ENCODE measurements at places on chromosomes 6 and 20.

DNA sequence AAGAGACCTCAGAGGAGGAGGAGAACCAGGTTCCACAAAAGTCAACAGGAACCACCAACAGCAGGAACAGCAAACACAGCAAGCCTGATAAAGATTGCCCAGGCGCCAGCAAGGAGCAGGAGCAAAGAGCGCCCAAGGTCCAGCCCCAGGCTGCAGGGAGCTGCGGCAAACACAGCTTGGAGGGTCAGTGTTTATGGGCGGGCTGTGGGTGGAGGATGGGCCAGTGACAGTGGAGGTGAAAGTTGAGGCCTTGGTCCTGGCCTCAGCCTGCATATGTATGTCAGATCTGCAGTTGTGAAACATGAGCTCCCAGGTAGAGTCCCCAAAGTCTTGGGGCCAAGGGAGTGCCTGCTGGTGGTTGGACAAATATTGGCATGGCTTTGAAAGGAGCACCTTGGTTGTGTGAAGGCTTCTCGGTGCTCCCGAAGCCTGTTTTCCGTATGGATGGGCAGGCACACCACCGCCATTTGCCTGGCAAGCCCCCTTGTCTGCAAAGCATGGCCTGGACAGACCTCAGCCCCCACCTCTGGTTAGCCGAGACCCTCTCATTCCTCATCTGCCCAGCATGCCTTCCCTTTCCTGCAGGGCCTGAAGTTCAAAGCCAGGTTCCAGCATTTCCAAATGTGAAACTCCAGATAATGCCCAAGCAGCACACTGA, 2.0 kb upstream of the CAPN11 start:
- no peak for DNase-seq

- no peak for DNase-seq
Observed at GRCh38 chr6:150312395-150312794, 56.4 kb upstream of the IYD start.

- no peak for DNase-seq
Observed at GRCh38 chr20:59295531-59295930, 4.9 kb upstream of the EDN3 start.

GRCh38 chr6:162708971-162709370, 18.6 kb downstream of the PRKN start:
- DNase-seq, result no peak

DNA sequence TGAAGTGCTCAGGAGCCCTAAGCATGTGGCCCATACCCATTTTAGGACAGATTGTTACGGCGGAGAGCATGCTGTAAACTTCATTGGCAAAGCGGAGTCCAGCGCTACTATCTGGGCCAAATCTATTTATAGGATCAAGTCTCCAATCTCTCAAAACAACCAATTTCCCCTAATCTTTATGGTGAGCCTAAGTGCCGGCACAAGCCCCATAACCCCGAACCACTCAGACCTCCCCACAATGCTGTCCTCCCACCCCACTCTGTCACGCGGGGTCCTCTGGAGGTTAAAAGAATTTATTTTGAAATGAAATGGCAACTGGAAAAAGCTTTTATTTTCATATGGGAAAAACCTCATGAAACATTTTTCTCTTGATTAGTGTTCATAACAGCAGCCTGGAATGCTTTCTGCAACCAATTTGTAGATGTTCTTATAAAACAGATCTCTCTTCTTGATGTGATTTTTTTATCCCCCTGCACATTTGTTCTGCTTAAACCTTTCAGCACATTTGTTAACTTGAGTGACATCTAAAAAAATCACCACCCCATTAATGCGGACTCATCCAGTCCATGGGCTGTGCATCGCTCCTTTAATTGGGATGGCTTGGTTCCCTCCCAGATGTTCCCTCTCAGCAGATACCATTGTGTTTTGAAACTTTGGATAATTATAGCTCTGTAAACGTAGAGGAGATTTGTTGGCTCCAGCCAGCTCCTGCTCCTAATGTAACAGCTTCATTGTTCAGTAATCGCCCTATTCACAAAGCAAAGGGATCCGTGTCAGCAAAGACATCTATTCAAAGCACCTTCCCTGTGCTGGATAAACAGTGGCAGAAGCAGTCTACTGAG, 323.6 kb downstream of the CD83 start:
- DNase-seq, result peak; percentile 93

DNA sequence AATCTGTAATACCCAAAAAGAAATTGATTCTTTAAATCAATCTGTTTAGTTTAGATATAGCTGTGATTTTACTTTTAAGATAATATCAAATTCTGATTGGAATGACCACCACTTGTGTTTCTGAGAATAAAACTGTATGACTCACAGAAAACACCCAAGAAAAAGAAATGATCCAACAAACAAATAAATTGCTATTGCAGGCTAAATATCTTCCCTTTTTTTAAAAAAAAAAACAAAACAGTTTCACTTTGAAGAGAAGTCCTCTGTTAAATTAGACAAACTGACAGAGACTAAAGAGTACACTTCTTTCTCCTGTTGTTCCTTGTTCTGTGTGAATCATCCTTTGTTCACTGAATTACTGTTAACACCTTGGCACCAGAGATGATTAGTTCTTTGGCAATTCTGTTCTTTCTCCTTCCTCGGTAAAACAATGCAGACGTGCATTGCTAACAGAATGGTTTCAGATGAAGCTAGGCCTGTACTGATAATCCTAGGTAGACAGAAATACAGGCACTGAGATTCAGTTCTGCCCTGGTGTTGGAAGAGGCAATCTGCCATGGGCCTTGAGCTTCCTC, 895.2 kb upstream of the CITED2 start:
- no peak for DNase-seq

- no peak for DNase-seq
Observed at GRCh38 chr6:128558924-128559323, 38.5 kb upstream of the PTPRK start.

GRCh38 chr20:46576774-46577395, 26.4 kb upstream of the OCSTAMP start:
- no peak for DNase-seq

DNA sequence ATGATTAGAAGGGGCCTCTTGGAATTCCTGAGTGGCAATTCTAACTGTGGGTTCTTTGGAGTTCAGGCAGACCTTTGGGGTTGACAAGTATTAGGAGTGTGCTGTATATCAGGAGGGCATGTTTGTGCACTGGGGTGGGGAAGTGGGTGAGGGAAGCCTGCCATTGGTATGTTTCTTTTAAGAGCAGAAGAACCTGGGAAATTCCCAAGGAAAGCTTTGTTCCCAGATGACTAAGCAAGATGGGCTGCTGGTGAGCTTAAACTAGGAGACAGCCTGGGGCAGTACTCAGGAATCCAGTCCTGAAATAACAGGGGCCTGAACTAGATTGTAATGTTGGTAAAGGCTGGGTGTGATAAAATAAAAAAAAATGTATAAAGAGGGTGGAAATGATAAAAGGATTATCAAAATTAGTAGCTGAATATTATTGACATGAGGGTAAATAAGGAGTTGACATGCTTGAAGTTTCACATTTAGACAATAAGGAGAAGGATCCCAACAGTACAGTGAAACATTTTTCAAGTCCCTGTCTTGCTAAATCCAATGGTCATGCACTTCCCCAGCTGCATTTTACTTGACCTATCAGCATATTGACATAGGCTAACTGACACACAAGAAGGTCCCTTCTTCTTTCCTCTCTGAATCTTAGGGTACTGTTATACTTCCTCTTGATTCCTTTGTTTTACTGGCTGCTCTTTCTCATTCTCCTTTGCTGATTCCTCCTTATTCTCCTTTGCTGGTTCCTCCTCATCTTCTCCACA, 18.4 kb upstream of the IFNGR1 start:
- no peak for DNase-seq

- no peak for DNase-seq
Observed at GRCh38 chr6:74087899-74088298, 391.9 kb downstream of the CD109 start.

GRCh38 chr6:28884423-28885131, 39.2 kb downstream of the TRIM27 start:
- DNase-seq, result no peak

GRCh38 chr6:125957391-125957693, 772 bp downstream of the HINT3 start:
- DNase-seq, result no peak

DNA sequence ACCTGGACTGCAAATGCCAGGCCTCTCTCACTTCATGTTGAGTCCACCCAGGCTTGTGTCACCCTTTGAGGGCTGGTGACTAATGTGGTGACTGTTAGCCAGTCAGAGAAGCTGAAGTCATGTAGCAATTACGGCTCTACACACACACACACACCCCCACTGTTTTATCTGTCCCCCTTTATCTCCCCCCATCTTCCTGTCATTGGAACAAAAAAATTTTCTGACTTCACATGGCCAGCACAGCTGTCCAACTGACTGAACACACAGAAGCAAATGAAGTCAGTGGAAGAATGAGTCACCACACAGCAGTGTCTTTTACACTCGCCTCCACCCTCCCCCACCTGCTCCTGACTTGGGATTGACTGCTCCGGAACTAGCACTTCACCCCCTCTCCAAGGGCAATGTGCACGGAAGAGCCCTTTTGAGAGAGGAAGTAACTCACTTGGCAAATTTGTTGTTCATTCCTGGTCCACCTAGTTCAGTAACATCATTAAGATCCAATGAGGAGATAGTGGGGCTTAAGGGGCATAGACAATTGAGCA, 198.0 kb downstream of the RNF144B start:
- no peak for DNase-seq

DNA sequence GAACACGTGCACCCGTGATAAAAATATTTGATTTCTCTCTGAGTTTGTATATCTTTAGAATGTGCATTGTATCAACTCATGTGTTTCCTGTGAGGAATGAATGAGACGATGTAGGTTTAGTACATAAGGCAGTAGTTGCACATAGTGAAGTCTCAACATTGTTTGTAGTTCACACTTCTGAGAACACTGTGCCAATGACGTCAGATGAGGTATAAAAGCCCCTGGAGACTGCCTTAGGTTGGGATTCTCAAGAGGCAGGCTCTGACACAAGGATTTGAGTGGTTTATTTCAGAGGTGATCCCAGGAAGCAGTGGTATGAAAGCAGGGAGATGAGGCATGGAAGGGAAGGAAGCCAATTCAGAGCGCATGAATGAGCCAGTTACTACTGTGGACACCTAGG, 2.6 kb upstream of the NKAIN2 start:
- no peak for DNase-seq

- no peak for DNase-seq
Observed at GRCh38 chr6:99498421-99498820, 16.8 kb downstream of the USP45 start.

GRCh38 chr6:142294679-142295078, 7.1 kb upstream of the ADGRG6 start:
- no peak for DNase-seq

DNA sequence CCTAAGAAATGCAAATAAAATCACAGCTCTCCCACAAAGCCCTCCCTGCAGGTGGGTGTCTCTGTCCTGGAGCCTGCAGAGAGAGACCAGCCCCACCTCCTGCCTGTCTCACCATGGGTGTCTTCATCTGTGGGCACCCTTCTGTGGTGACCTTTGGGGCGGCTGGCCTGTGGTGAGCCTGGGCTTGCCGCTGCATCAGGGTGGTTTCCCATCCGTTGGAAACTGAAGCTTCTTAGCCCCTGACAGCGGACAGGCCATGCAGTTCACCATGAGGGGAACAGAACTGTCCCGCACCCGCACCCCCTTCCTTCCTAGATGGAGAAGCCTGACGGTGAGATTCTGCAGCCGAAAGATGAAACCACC, 42.3 kb upstream of the FRMD1 start:
- DNase-seq, result no peak

- no peak for DNase-seq
Observed at GRCh38 chr6:129733290-129733689, 23.3 kb upstream of the ARHGAP18 start.

DNA sequence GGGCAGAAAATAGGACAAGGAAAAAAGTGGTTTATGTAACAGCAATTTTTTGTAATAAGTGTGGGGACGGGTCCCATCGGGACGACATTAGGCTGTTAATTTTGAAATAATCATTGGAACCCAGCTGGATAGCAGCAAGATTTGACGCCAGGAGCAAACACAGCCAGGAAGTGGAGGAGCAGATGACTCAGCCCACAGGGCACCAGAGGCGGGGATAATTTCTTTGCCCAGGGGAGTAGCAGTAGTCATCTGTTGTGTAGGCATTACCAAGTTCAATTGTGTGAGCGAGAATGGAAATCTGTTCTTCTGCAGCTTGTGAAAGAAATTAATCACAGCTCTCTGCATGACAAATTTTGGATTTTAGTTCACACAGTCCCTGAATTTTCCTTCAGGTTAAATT, 22.6 kb upstream of the RIN2 start:
- no peak for DNase-seq

All from COR-L47 (cell line).